ENCODE measurements at places on chromosomes 12 and 14. TPM values are rescaled to one million over a fixed set of nuclear protein-coding genes. Genes with fewer than 3 reads are reported as not detected.

LAG3 gene
- 0.36 TPM for total RNA-seq

RD3L gene
- total RNA-seq: not detected

IGF1 gene
- 7.1 TPM for total RNA-seq

LALBA gene
- total RNA-seq: not detected

TAS2R9 gene
- total RNA-seq: 1.7 TPM

CCDC184 gene
- total RNA-seq: 7.8 TPM

KIAA0586 gene
- total RNA-seq: 27.5 TPM

POLE2 gene
- total RNA-seq: 18.8 TPM

BCL11B gene
- total RNA-seq: 5.1 TPM

SAMD15 gene
- 5.2 TPM for total RNA-seq

ERP29 gene
- 26.3 TPM for total RNA-seq

SAV1 gene
- 17.2 TPM for total RNA-seq

YBX3 gene
- 16.2 TPM for total RNA-seq

MANSC1 gene
- total RNA-seq: 2.4 TPM

CLEC6A gene
- not detected for total RNA-seq

GYS2 gene
- not detected for total RNA-seq

KRT74 gene
- total RNA-seq: not detected

MCRS1 gene
- 25.5 TPM for total RNA-seq

KLRD1 gene
- 0.27 TPM for total RNA-seq

KLRC2 gene
- 3.7 TPM for total RNA-seq

NPFF gene
- total RNA-seq: not detected

RILPL1 gene
- 5.6 TPM for total RNA-seq

RND1 gene
- total RNA-seq: 10.8 TPM

CLEC14A gene
- total RNA-seq: 2.9 TPM

OASL gene
- 0.18 TPM for total RNA-seq

RPS6KA5 gene
- 10.6 TPM for total RNA-seq

CNTN1 gene
- 350 TPM for total RNA-seq

GPR84 gene
- total RNA-seq: 0.36 TPM

RNU6-8 gene
- total RNA-seq: not detected

CPM gene
- 2.4 TPM for total RNA-seq

PIWIL1 gene
- 0.45 TPM for total RNA-seq

CFAP251 gene
- total RNA-seq: 12.4 TPM

TM9SF1 gene
- total RNA-seq: 18.9 TPM

GTF2A1 gene
- 47.6 TPM for total RNA-seq

ZNF891 gene
- total RNA-seq: 17.6 TPM

WBP11 gene
- 26.2 TPM for total RNA-seq

CTSG gene
- not detected for total RNA-seq

ZBTB25 gene
- 18.1 TPM for total RNA-seq
